Left lobe of liver (tissue), 2 donors: ENCODE measurements at places on chromosomes 5 and 9.

DNA sequence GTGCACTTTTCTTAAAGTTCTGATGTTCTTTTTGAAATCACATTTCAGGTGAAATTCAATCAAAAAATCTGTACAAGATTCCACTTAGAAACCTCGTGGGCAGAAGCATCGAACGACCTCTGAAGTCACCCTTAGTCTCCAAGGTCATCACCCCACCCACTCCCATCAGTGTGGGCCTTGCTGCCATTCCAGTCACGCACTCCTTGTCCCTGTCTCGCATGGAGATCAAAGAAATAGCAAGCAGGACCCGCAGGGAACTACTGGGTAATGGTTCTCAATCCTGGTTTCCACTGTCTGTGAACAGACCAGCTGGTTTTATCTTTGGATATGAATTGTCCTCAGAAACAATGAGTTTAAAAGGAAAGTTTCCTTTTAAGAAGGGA, 8.1 kb upstream of the SLC2A8 start:
- DNase-seq = no peak

DNA sequence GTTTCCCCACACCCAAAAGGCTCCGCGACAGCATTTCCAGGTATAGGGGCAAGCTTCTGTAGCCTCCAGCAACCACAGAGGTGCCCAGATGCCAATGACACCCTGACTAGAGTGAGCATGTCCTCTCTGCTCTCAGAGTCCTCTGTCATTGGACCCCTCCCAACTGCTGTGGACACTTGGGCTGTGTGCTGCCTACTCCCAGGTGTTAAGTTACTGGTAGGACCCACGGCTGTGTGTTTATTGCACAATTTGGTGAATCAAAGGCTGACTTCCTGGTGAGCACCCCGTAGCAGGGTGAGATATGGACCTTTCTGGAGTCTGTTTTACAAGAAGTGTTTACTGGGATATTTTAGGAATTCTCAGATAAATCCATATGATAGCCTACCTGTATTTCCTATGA, 36.0 kb downstream of the SH3GL2 start:
- DNase-seq = no peak

DNA sequence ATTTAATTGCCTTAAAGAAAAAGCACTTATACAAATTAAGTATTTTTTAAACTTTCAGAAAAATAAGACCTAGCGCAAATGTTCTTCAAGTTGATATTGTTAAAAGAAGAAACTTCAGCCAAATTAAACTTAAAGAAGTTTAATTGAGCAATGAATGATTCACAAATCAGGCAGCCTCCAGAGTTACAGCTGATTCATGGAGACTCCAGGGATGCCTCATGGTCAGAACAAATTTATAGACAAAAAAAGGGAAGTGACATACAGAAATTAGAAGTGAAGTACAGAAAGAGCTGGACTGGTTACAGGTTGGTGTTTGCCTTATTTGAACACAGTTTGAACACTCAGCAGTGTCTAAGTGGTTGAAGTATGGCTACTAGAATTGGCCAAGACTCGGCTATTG, 60.3 kb downstream of the CDKN2A start:
- DNase-seq = no peak

DNA sequence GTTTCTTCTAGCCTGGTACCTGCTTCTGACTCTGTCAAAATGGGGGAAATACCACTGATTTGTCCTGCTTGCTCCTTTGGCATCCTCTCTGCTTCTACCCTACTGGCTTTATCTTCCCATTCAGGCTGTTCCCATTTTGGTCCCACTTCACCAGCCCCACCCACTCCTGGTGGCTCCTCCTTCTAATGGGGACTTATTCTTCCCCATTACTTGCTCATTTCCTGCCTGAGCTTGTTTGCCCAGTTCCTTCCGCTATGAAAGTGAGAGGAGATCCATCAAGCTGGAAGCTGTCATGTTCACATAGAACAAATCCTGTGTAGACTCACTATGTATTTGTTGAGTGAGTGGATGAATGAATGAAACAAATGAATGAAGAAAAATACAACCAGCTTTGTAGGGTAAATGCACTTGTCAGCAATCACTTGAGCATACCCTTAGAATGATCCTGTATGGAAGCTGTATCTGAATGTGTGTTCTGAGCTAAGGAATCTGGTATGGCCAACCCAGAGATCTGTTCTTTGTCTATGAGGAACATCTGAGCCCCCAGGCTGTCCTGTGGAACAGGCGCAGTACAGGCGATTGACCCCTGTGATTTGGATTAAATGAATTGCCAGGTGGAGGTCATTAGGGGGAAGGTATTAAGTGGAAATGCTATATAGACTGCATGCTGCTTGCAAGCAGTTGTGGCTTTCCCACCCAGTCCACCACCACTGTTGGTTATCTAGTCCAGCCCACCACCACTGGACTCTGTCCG, 89.5 kb downstream of the APBA1 start:
- DNase-seq = no peak

GRCh38 chr9:19431361-19432171, 22.8 kb downstream of the ACER2 start:
- no peak for DNase-seq

GRCh38 chr5:139814704-139815280, 19.2 kb downstream of the PSD2 start:
- no peak for DNase-seq

DNA sequence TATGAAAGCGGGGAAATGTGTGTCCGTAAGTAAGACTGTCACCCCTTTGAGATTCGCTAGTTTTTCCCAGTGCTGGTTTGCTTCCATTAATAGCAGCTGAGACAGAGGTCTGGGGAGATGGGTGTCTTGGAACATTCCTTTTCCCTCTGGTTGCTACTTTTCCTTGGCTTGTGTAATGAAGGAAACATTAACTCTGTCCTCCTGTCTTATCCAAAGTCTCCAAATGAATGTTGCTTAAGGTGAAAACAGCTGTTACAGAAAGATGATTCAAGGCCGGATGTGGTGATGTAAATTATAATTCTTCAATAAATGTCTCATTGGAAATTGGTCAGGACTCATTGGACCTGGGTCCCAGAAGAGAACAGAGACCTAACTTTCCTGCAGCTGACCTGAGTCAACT, 50.0 kb downstream of the MEGF10 start:
- DNase-seq = no peak

DNA sequence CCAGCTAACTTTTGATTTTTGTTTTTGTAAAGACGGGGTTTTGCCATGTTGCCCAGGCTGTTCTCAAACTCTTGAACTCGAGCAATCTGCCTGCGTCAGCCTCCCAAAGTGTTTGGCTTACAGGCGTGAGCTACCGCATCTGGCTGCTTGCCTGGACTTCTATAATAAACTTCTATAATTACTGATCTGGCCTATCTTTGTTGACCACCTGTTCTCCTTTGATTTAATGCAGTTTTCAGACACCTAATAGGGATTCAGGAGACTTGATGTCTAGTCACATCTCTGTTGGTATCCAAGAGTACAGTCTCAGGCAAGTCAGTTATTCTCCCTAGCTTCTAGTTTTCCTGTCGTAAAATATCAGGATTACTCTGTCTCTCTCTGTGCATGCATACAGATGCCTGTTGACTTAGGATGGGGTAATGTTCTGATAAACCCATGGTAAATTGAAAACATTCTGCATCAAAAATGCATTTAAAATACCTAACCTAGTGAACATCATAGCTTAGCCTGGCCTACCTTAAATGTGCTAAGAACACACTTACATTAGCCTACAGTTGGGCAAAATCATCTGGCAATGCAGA, 51.5 kb upstream of the NR3C1 start:
- no peak for DNase-seq

GRCh38 chr9:89814340-89815040, 209.7 kb downstream of the GADD45G start:
- DNase-seq = no peak

GRCh38 chr9:5773324-5773999, 59.5 kb downstream of the ERMP1 start:
- DNase-seq = no peak

DNA sequence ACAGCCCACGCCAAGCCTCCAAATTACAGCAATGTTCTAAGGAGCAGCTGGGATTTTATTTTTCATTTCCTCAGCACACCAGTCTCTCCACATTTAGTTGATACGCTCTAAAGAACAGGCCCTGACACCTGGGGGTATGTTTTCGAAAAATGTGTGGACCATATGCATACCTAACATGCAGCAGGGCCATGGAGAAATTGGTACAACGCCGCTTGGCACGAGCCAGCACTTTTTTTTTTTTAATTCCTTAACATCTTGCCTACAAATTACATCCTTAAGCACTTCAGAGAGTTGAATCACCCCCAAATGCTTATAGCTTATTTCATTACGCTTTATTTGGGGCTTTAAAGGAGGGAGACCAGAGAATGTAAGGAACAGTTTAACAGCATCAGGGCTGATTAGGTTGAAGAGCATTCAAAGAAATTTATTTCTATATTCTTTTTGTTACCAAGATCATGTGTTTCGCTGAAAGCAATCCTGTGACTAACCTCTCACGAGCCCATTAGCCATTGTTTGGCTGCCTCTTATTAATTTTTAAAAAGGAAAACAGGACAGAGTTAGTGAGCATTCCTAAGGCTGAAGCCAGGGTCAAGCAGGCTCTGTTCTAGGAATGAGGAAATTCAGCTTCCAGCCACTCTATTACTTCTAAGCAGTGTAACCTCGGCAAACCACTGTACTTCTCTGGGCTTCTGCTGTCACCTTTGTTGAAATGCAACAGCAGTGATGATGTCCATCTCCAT, 173.8 kb downstream of the ACTL7B start:
- DNase-seq = no peak
